NCI-H2081 treated with DMSO at 0.1 percent for 48 hours (cell line): ENCODE measurements at places on chromosomes 3 and 15.

DNA sequence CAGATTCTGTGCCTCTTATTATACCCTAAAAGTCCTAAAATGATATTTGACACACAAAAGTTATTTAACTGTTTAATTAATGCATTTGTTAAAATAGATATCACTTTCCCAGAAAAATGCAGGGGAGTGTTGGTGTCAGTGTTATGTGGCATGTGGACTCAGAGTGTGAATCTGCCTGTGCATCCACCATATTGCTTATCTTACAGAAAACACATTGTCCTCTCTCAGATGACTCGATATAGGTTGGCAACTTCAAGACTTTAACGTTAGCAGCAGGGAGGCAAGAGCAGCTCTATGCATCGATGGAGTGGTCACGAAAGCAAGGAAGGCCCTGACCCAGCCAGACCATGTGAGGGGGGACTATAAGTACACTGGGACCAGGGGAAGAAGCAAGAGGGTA lies 165.4 kb upstream of the DCBLD2 start:
- DNase-seq: no peak

DNA sequence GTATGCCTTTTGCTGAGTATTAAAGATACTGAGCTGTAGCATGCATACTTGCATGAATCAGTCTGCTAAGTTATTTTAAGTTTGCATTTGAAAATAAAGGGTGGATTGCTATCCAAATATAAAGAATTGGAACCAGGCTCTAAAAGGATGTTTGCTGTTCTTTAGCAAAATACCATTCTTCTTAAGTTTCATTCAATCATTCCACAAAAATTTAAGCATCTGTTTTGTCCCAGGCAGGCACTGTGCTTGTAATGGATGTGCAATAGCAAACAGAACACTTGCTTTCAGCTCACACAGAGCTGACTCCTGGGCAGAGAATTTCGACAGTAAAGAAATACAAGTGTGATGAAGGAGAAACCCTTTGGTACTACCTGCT lies 151.1 kb downstream of the PGPEP1L start:
- DNase-seq: no peak

GRCh38 chr3:187403768-187404288 lies 35.6 kb downstream of the RTP4 start:
- DNase-seq: no peak

- peak; percentile 65 for DNase-seq
Observed at GRCh38 chr3:96813134-96813819, 1.1 kb upstream of the EPHA6 start.

DNA sequence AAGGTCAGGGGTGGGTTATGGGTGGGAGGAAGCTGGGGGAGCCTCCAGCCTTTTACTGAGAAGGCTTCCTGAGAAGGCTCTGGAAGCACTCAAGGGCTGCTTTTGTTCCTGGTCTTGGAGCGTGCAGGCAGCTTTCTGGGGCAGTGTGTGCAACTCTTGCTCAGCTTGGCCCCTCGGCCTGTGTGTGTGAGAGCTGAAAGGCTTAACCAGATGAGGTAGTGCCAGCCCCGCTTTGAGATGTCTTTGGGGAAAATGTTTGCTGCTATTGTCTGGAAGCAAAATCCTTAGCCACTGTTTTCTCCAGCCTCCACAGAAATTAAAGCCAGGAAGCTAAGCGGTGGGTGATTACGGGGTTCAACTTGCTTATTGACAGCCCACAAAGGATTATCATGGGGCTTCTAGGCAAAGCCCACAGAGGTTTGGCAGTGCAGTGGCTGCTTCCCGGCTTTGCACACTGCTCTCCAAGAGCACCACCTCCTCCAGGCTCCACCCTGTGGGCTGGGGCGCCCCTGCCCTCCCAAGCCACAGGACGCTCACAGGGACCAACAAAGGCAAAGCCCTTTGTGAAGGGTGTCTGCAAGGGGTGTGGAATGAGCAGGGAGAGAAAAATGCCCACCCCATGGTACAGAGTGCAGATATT lies 121.7 kb upstream of the TLE3 start:
- DNase-seq: no peak
